Activated T-cell treated with anti-CD3 and anti-CD28 coated beads for 1 hour (primary cell): ENCODE measurements at places on chromosomes 7 and 10.

- no peak for DNase-seq
Measured at GRCh38 chr7:28060371-28060950, 120.1 kb downstream of the JAZF1 start.

- DNase-seq: no peak
Measured at GRCh38 chr7:90739716-90740115, 143.6 kb downstream of the CDK14 start.

DNA sequence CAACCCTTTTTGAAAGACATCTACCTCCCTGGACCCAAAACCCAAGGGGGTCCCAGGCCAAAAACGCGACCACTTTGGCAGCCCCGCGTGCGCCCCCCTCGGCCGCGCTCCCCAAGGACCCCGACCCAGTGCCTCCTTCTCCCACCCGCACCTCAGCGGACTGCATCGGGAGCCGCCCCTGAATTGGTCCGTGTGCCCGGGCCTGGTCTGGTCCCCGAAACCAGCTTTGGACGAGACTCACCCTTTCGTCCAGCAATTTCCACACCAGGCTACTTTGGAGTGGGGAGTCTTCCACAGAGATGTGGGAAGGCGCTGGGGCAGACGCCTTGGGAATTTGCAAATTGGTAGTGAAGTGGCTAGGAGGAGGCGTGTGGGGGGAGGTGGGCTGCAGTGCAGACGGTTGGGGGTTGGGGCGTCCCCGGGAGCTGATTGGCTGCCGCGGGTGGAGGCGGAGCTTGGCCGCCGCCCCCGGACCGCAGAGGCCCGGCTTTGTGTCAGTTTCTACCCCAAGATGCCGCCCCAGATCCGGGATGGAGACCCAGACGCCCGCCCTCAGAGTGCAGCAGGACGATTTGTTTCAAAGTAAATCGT lies 16.9 kb downstream of the TCAF1 start:
- no peak for DNase-seq

DNA sequence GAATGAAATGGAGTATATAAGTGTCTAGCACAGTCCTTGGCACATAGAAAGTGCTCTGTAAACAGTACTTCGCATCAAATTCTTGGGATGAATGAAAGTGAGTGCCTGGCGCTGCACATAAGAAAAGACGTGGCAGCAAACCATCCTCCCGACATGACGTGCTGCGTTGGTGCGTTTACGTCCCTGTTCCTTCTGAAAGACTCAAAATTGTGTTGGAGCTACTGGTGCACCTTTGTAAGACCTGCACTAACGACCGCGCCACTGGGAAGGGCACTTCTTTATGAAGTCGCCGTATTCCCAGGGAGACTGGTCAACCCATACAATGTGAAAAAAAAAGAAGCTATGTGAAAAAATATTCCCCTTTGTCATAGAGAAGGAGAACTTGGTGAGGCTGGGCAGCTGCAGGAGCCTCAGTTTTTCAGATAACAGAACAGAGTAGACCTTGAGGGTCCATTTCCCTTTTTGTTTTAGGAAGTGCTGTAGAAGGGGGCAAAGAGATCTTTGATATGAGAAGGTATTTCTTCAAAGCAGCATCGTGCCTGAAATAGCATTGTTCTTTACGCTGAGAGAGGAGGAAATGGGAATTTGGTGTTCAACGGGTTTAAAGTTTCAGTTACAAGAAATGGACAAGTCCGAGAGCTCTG lies 91.7 kb downstream of the PTPRE start:
- no peak for DNase-seq

- DNase-seq: peak; percentile 10
Measured at GRCh38 chr7:39623732-39624441, 515 bp downstream of the RALA start.

GRCh38 chr10:85542152-85542551 lies 824.4 kb downstream of the GRID1 start:
- DNase-seq: no peak

- no peak for DNase-seq
Measured at GRCh38 chr10:71644307-71645180, 75.0 kb downstream of the C10orf105 start.

DNA sequence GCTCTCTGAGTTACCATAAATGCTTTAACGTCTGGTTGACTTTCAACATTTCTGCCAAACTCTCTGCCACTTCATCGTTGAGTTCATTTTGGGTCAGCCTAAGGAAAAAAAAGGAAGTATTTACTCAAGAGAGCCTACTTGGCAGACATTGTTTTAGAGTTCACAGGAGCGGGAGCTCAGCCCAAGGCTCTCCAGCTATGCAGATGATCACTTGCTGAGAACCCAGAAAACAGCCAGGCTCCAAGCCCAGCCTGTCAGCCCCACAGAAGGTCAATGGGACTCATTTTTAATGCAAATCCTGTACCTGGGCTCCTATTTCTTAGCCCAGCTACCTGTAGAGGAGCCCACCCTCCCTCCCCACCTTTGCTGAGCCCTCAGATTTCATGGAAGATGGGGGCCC lies 45.5 kb downstream of the NOD1 start:
- DNase-seq: no peak

DNA sequence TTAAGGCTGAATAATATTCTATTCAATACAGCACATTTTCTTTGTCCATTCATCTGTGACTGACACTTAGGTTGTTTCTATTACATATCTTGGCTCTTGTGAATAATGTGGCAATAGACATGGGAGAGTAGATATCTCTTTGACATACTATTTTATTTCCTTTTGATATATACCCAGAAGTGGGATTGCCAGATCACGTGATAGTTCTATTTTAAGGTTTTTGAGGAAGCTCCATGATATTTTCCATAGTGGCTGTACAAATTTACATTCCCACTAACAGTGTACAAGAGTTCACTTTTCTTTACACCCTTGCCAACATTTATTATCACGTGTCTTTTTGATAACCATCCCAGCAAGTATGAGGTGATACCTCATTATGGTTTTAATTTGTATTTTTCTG lies 1114.7 kb downstream of the CNTNAP2 start:
- DNase-seq: no peak

DNA sequence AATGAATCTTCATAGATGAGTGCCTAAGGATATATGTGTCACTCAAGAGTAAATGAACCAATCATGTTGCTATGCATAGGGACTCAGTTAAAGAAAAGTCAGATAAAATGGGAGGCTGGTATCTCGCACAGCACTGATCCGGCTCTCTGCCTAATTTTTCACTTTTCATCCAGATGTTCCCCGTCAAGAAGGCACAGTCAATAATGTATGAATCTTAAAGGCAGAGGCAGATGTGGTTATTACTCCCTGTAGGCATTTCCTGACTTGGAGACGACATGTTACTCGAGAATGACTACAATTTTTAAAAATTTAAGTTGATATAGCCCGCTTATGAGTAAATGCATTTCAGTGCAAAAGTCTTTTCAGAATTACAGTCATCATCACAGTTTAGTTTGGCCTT lies 113.6 kb downstream of the TBXAS1 start:
- DNase-seq: no peak

DNA sequence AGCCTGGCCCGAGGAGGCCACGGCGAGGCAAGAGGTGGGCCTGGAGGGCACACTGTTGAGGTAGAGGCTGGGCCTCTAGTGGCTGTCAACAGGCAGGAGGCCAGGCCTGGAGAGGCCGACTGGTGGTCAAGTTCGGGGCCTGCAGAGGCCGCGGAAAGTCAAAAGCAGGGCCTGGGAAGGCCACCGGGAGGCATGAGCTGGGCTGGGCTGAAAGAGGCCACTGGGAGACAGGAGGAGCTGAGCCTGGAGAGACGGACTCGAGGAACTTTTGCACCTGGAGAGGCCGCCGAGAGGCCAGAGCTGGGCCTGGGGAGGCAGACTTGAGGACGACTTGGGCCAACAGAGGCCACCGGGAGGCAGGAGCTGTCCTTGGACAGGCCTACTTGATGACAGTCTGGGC lies 321.2 kb downstream of the ZNF479 start:
- no peak for DNase-seq

DNA sequence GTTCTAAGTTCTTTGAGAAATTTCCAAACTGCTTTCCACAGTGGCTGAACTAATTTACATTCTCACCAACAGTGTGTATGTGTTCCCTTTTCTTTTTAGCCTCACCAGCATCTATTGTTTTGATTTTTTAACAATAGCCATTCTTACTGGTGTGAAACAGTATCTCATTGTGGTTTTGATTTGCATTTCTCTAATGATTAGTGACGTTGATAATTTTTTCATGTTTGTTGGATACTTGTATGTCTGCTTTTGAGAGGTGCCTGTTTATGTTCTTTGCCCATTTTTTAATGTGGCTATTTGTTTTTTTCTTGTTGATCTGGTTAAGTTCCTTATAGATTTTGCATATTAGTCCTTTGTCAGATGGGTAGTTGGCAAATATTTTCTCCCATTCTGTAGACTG lies 191.4 kb downstream of the AGMO start:
- DNase-seq: no peak

DNA sequence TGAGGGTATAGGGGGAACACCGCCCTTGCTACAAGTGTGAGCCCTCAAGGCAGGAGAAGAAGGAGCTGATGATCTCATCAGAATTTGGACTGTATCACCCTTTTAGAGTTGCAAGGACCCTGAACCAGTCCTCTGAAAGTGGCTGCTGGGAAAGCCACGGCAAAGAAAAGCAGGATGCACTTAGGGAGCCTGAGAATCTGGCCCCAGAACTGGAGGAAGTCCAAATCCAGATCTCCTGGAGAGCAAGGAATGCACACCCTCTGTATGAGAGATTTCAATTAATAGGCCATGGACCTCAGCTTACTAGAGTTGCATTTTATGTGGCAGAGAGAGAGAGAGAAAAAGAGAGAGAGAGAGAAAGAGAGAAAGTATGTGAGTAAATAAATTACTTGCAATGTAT lies 662.9 kb downstream of the CCSER2 start:
- DNase-seq: no peak

DNA sequence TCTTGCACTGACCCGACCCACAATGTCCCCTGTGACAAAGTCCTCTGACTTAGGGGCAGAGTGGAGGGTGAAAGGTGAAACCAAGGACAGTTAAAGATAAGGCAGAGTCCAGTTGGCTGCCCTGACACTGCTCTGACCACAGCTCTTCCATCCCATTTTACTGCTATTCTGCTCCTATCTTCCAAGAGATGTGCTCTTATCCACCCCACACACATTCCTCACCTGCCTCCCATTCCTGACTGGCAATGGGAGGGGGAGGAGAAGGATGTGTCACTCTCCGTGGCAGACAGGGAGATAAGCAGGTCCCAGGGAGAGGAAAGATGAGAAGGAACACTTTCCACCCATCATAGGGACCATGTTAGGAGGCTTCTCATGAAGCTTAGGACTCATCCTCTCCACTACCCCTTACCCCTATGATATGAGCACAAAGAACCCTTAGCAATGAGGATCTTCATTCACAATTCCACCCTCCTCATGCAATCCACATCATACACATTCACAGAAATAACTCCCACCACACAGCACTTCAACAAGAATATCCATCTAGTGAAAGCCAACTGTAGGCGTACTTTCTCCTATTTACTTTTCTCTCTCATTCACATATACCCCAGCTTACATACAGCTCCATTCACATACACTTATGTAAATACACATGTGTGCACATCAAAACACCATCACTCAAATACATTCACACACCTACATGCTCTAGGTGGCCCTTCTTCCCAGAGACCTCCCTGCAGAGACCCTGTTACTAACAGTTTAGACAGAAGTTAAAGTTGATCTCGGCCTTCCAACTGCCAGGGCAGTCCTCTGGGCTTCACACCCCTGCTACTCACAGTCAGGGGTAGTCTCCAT lies 6.6 kb downstream of the SYNPO2L start:
- no peak for DNase-seq

GRCh38 chr10:63145782-63146181 lies 12.7 kb downstream of the NRBF2 start:
- no peak for DNase-seq

GRCh38 chr7:143391462-143392404 lies 10.6 kb downstream of the ZYX start:
- no peak for DNase-seq

GRCh38 chr7:159042103-159042502 lies 102.6 kb downstream of the VIPR2 start:
- DNase-seq: no peak

GRCh38 chr7:107768263-107768662 lies 24.3 kb downstream of the CBLL1 start:
- no peak for DNase-seq

GRCh38 chr7:43906331-43907010 lies at the start of gene URGCP:
Gene URGCP, minus strand, starts transcription at chr7:43906596. Its CDS starts 21 bp downstream, at chr7:43906575.
- DNase-seq: peak; percentile 41

GRCh38 chr7:143389316-143390103 lies 8.4 kb downstream of the ZYX start:
- no peak for DNase-seq

DNA sequence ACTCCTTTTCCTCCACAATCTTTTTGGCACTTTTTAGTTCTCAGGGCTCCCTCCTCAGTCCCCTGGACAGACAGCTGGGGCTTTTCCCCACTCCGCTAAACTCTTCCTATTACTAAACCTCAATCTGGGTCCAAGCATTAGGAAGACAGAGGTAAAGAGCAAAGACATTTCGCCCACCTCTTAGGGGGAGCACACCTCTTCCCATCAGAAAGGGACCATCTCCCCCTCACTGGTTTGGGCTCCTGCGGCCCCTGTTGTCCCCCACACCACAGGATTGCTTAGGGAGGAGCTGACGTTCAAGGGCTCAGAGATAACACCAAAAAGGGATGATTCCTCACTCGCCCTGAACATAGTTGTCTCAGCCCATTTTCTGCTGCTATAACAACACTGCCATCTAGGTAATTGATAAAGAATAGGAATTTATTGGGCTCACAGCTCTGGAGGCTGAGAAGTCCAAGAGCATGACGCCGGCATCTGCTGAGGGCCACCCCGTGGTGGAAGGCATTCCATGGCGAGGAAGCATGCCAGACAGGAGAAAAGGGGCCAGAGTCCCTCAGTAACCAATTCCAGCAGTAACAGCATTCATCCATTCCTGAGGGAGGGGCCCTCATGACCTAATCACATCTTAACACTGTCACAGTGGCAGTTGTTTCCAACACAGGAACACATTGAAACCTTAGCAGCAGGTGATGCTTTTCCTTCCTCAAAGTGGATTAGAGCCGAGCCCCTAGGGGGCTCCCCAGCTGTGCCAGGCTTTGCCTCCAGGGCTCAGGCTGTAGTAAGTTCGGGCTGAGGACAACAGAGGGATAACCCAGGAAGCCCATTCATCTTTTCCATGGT lies 209.6 kb downstream of the EBF3 start:
- DNase-seq: no peak

GRCh38 chr10:35425595-35425994 lies 89.3 kb downstream of the CCNY start:
- no peak for DNase-seq

DNA sequence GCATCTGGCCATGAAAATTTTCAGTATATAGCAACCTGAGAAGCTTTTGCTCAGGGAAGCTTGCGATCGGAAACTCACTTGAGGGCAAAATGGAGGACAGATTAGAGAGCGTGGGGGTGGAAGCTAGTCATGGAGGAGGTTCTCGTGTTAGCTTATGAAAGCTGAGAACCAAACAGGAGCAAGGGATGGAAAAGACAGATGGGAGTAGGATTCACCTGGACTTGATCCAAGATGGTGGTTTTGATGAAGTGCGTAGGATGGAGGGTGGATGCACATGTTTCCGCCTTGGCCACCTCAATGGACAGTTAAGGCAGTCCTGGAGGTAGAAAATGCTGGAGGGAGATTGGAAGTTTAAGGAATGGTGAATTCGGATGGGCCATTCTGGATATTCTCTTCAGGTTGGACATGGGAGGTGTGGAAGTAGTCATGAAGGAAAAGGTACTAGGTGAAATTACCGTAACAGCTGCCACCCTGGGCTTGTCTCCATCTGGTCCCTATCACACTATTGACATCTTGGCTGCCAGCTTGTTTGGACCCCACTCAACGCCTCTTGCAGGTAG lies 6.3 kb upstream of the C10orf95 start:
- DNase-seq: no peak
